ENCODE measurements at places on chromosomes 11 and 22. TPM values are rescaled to one million over a fixed set of nuclear protein-coding genes. Genes with fewer than 3 reads are reported as not detected.

APOA4 gene
- not detected for total RNA-seq

DNA sequence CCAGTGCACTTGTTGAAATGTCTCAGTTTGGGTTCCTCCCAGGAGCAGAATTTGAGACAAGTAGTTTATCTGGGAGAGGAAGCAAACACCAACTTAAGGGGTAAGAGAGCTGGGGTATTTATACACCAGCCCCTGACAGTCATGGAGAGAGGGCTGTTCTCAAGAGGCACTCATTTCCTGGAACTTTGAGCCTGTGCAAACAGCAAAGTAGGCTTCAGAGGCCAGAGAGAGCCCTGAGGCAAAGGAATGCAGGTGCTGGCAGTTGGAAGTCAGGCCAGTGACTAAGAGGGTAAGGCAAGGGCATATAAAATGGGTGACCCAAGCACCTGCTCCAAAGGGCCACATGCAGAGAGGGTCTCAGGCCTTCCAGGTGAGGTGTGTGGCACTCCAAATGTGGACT is 16.1 kb downstream of the MS4A18 start:
- no peak for DNase-seq

DNA sequence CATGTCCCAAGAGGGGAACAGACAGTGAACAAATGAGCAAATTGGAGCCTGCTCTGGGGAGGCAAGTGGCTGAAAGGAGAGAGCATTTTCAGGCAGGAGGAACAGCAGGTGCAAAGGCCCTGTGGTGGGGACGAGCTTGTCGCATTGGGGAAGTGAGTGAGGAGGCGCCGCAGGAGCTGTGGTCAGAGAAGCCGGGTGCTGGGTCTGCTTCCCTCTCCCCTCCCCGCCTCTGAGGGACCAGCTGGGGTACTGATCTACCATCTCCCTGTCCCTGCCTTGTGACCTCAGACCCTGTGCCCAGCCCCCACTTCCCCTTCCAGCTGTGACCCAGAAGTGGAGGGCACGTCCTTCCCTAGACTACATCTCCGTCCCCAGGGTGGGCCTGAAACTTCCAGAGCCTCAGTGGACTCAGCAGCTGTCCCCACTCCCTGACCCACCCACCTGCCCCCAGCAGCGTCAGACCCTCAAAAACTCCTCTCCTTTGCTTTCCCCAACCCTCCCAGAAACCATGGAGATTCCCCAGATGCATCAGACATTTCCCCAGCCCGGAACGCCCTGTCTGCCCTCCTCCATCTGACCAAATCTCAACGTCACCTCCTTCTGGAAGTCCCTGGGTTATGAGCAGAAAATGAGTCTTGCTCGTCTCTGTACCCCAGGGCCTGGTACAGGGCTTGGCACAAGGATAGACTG is 19.7 kb upstream of the PDGFB start:
- no peak for DNase-seq

DNA sequence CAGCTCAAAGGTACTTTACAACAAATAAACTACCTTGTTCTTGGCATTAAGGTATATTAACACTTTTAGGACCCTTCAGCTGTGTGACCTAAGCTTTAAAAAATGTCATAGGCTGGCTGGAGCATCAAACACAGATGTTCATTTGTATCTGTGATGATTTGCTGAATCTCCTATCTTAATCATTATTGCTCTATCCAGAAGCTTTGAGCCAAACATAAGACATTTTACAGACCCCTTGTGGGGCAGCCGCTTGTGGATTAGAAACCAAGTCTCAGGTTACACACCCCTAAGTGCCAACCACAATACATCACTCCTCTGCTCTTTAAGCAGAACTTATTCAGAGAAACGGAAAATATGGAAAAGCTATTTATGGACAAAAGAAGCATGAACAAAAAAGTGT is 394.2 kb upstream of the CCDC90B start:
- DNase-seq = no peak
